Stimulated activated CD8-positive, alpha-beta memory T cell treated with anti-CD3 and anti-CD28 coated beads, Interleukin-7, amount 100 ng/mL, for 1 hour (primary cell): ENCODE measurements at places on chromosomes 2 and 18.
A peak's percentile ranks its signal among the peaks of the same experiment; 100 is the strongest.

DNA sequence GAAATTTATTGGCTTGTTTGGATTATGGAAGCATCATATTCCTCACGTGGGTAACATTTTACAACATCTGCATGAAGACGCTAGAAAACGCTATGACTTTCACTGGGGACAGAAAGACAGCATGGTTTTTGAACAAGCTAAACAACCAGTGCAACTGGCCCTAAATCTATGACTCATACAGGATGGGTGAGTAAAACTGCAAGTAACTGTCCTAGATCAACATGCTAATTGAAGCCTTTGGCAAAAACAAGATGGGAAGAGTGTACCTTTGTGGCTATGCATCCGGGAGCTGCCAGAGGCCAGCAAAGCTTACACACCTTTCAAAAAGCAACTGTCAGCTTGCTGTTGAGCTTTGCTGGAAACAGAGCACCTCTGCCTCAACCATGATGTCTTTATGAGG lies 1096.0 kb upstream of the DDX18 start:
- no peak for DNase-seq

DNA sequence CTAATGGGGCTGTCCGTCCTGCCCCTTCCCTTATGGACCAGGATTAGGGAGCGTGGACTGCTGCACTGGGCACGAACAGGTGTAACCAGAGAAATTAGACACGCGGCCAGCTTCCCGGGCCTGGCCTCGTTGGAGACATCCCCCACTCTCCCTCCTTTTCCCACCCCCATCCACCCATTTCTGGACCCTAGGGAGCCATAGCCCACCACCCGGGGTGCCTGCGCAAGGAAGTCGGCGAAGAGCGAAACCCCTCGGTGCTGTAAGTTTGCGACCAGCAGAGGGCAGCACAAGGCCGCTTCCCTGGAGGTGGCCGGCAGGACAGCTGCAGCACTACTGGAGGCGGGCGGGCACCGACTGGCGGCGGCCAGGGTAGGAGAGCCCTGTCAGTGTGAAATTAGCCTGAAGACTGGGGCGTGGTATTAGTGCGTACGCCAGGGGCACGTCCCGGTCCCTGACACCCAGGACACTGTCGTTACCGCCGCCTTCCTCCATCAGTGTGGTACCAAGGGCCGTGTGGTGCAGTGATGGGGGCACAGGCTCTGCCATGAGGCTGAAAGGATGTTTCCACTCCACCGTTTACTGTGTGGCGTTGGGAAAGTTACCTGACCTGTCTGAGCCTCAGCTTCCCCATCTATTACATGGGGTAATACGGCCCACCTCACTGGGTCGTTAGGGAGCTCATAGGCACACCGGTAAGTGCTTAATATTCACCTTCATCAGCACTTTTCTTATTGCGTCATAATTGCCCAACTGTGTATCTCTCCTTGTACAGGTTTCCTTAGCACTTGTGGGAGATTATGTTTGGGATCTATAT lies 36.0 kb upstream of the CD207 start:
- DNase-seq, result peak; percentile 70

GRCh38 chr18:9716780-9717563 lies 8.9 kb downstream of the RAB31 start:
- no peak for DNase-seq

GRCh38 chr2:68341583-68341982 lies 21.8 kb upstream of the CNRIP1 start:
- DNase-seq, result no peak

DNA sequence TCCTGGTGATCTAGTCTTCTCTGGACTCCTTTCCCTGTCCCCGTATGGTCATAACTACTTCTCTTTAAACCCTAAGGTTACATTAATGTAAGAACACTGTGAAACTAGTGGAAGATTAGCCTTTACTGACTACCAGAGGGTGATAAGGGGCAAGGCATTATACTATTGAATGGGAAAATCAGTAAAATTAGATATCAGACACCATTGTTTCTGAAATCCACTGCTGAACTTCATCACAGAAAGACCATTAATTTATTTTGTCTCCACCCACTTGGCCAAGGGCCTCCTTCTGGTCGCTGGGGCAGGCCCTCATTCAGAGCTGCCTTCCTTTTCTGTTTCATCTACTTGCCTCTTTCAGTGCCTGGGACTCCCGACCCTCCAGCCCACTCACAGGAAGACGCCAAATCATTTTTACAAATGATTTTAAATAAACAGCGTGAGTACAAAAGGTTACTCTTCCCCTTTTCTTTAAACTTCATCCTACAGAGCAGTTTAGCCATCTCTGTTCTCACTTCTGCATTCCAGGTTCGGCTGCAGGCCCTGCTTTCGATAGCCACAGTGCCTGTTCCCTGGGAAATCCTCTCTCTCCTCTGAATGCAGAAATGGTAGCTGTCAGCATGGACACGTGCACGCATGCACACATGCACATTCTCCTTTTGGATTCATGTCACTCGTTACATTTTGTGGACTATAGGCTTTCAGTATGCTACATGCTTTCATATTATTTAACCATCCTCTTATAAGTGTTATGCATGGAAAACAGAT lies 70.3 kb upstream of the DOCK10 start:
- DNase-seq, result no peak

DNA sequence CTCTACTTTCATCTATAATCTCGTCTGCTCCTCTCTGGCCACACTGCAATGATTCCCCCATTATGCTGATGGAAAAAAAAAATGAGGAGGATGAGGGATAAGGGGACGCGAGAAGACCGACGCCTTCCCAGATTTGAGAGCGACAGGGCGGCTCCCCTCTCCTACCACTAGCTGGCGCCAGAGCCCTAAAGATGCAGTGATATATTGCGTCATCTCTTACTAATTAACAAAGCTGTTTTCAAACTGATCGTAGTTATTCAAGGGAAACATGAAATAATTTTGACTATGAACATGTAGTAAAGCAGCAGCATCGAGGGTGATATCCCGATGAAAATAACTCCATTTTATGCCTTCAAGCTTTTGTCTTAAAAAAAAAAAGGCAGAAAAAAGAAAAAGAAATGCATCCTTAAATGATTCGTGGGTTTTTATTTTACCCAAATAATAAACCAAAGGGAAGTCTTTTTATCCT lies 48.0 kb upstream of the HNRNPA3 start:
- DNase-seq, result peak; percentile 63
